Thymus (tissue), 14 donors: ENCODE measurements at places on chromosomes 12 and 14. TPM values are rescaled to one million over a fixed set of nuclear protein-coding genes. Genes with fewer than 3 reads are reported as not detected.

The RD3L gene
- not detected for polyA plus RNA-seq

GRCh38 chr12:85310456-85311076 lies 30.5 kb downstream of the ALX1 start:
- H3K4me3 ChIP-seq: no peak overlapping the region
- H3K36me3 ChIP-seq: no peaks in the 10 kb centered on the region
- no peaks in the 10 kb centered on the region for H3K27me3 ChIP-seq
- no peak overlapping the region for H3K27ac ChIP-seq
- H3K4me1 ChIP-seq: no peaks in the 10 kb centered on the region
- DNase-seq: no peak

DNA sequence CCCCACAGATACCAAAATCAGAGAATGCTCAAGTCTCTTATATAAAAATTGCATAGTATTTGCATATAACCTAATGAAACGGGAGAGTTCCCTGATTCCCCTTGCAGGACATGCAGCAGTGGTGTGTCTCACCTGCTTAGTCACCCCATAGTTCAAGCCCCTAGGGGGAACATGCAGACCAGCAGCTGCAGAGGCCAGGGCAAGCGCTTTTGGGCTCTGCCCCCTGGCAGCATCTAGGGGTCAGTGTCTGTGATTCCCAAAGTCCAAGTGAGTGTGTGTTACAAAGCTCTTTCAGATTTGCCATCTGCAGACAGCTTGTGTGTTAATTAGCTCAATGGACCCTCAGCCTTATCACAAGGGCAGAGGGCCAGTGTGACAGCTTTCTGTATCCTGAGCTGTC lies 110.1 kb downstream of the DNAI7 start:
- H3K4me3 ChIP-seq: no peak overlapping the region
- no peaks in the 10 kb centered on the region for H3K4me1 ChIP-seq
- no peaks in the 10 kb centered on the region for H3K27me3 ChIP-seq
- peaks cover 91% of the 10 kb centered on the region for H3K36me3 ChIP-seq
- H3K27ac ChIP-seq: no peak overlapping the region

GRCh38 chr12:43733687-43734086 lies 24.9 kb downstream of the PUS7L start:
- H3K4me3 ChIP-seq: no peak overlapping the region
- no peaks in the 10 kb centered on the region for H3K27me3 ChIP-seq
- DNase-seq: no peak
- H3K36me3 ChIP-seq: peaks cover 24% of the 10 kb centered on the region
- H3K4me1 ChIP-seq: no peaks in the 10 kb centered on the region
- no peak overlapping the region for H3K27ac ChIP-seq

GRCh38 chr14:74312161-74312560 lies 9.4 kb upstream of the ABCD4 start:
- no peaks in the 10 kb centered on the region for H3K36me3 ChIP-seq
- DNase-seq: no peak
- H3K27me3 ChIP-seq: no peaks in the 10 kb centered on the region
- no peak overlapping the region for H3K27ac ChIP-seq
- H3K4me3 ChIP-seq: no peak overlapping the region

DNA sequence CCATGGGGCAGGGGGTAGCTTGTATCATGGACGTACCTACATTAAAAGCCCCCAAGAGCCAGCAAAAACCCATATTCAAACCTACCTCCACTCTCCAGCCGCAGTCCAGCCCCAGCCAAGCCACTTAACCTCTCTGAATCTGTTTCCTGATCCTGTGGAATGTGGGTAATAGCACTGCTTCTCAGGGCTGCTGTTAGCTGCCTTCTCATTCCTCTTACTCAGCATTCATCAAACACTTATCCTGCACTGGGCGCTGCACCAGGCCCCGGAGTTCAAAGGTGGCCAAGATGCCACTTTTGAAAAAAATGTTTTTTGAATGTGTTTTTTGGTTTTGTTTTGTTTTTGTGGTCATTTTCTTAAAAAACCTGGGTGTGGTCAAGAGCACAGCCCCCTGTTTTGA lies 237.4 kb downstream of the CHST11 start:
- no peak for DNase-seq
- H3K27ac ChIP-seq: no peak overlapping the region
- H3K36me3 ChIP-seq: no peaks in the 10 kb centered on the region
- H3K4me1 ChIP-seq: peaks cover 27% of the 10 kb centered on the region

GRCh38 chr12:75969768-75970167 lies 61.8 kb downstream of the PHLDA1 start:
- H3K4me1 ChIP-seq: no peaks in the 10 kb centered on the region
- H3K27me3 ChIP-seq: no peaks in the 10 kb centered on the region
- H3K27ac ChIP-seq: no peak overlapping the region
- no peak overlapping the region for H3K4me3 ChIP-seq
- H3K36me3 ChIP-seq: no peaks in the 10 kb centered on the region
- no peak for DNase-seq

The AKAP3 gene
- polyA plus RNA-seq: 1.1 TPM

GRCh38 chr12:1533602-1534304 lies 60.6 kb downstream of the FBXL14 start:
- no peak overlapping the region for H3K4me3 ChIP-seq
- H3K4me1 ChIP-seq: peaks cover 5% of the 10 kb centered on the region
- DNase-seq: no peak

The ITFG2 gene
- 40.6 TPM for polyA plus RNA-seq

DNA sequence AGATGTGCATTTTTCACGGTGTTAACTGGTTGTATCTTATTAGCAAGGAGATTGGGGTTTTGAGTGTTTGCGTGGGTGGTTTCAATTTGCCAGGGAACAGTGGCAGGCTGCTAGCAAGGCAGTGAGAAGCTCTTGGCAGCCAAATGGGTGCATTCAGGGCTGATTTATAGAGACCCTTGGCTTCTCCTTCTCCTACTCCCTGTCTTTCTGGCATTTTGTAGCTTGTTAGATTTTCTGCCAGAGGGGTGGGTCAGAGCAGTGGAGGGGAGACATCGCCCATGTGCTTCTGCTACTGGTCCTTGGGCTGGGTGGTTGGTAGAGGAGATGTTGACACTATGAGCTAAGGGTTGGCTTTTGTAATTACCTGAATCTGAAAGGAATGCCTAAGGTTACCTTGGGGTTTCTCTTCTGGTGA lies 9.6 kb downstream of the CALM1 start:
- H3K27ac ChIP-seq: no peak overlapping the region
- peaks cover 58% of the 10 kb centered on the region for H3K36me3 ChIP-seq
- H3K27me3 ChIP-seq: no peaks in the 10 kb centered on the region
- H3K4me3 ChIP-seq: no peak overlapping the region

DNA sequence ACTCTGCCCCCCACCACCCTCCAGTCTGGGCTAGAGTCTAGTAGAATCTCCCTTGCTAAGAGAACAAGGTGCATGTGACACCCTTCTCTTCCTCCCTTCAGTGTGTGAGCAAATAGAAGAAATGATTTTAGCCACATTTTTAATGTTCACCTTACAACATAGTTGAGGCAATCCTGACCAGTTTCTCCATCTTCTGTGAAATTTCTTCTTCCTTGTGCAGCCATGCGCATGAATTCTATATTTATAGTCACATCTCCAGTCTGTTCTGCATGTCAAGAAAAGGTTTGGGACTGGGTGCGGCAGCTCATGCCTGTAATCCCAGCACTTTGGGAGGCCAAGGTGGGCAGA lies 9.5 kb upstream of the LTA4H start:
- no peaks in the 10 kb centered on the region for H3K36me3 ChIP-seq
- no peak overlapping the region for H3K27ac ChIP-seq
- no peak for DNase-seq

DNA sequence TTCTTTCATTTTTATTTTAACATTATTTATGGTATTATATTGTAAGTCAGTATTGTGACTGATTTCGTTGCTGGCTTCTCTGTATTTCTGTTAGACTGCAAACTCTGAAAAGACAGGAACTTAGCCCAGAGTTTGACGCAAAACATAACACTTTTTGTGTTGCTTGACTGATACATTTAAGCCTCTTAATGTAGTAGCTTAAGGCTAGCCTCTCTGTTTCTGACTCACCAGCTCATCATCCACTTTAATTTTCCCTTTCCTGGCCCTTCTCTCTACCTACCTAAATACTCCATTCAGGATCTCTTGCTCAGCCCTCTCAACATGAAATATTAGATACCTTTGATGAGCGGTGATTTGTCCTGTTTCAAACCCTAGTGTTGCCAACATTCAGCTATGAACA lies 420.6 kb downstream of the LRFN5 start:
- DNase-seq: no peak
- no peaks in the 10 kb centered on the region for H3K4me1 ChIP-seq
- H3K27ac ChIP-seq: no peak overlapping the region
- no peak overlapping the region for H3K4me3 ChIP-seq
- no peaks in the 10 kb centered on the region for H3K36me3 ChIP-seq
- H3K27me3 ChIP-seq: no peaks in the 10 kb centered on the region

The FOXA1 gene
- polyA plus RNA-seq: 0.11 TPM

- H3K27me3 ChIP-seq: peaks cover 26% of the 10 kb centered on the region
- H3K27ac ChIP-seq: peak overlapping the region; percentile 53
- no peak overlapping the region for H3K4me3 ChIP-seq
Measured at GRCh38 chr14:103097994-103098957, 3.8 kb downstream of the EXOC3L4 start.

The FAM181A gene
- polyA plus RNA-seq: 0.11 TPM

- H3K36me3 ChIP-seq: no peaks in the 10 kb centered on the region
- H3K27ac ChIP-seq: no peak overlapping the region
- H3K27me3 ChIP-seq: no peaks in the 10 kb centered on the region
- no peak for DNase-seq
Measured at GRCh38 chr14:86420131-86420530, 890.2 kb downstream of the FLRT2 start.

- H3K27ac ChIP-seq: peak overlapping the region; percentile 55
- H3K36me3 ChIP-seq: no peaks in the 10 kb centered on the region
- no peak overlapping the region for H3K4me3 ChIP-seq
- peaks cover 33% of the 10 kb centered on the region for H3K4me1 ChIP-seq
- DNase-seq: no peak
Measured at GRCh38 chr14:95480109-95480886, 36.2 kb downstream of the SYNE3 start.

- H3K36me3 ChIP-seq: no peaks in the 10 kb centered on the region
- H3K27me3 ChIP-seq: no peaks in the 10 kb centered on the region
- DNase-seq: no peak
- no peak overlapping the region for H3K4me3 ChIP-seq
Measured at GRCh38 chr14:54589843-54590242, 22.9 kb downstream of the SAMD4A start.
